ENCODE measurements at places on chromosomes 12 and 14.

- peak; percentile 39 for DNase-seq
Measured at GRCh38 chr12:26789731-26790644, 43.0 kb downstream of the ITPR2 start.

- DNase-seq = no peak
Measured at GRCh38 chr12:57429473-57430111, 1.3 kb downstream of the R3HDM2 start.

DNA sequence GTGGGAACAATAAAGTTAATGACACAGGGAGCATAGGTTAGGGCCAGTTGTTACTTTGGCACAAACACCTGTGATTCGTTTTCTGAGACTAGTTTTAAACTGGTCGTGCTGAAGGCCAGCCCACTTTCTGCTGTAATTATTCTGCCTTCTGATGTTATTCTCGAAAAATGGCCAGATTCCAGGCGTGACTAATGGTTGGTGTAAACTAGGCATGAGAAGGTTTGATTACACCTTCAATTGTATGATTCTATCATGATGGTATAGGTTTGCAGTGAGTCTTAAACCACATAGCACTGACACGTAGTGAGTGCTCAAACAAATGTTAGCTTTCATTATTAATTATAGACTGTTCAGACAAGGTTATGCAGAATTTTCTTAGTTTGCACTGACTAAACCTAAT, 39.0 kb downstream of the CKB start:
- DNase-seq = no peak

DNA sequence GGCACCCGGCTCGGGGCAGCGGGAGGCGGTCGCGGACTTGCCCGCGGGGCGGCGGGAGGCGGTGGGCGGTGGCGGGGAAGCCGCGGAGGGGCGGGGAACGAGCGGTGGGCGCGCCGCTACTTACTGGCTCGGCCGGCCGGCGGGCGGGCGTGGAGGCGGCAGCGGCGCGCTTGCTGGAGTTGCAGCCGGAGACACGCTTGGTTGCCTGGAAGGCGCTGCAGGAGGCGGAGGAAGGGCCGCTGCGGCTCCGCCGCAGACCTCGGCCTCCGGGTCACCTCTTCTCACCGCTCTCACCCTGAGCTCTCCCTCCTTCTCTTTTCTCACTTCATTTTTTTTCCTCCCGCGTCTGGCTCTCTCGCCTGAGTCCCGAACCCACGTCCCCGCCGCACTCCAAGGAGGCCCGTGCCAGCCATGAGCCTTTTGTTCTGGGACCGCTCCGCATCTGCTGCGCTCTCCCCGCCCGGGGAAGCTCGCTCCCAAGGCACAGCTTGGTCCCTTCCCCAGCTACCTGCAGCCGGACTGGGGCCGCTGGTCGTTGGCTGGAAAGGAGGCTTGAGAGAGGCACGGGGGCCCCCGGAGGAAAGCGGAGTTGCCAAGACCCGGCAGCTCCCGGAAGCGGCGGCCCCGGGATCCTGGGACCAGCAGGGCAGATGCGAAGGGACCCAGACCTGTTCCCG, 592 bp upstream of the KCNK10 start:
- DNase-seq = no peak

DNA sequence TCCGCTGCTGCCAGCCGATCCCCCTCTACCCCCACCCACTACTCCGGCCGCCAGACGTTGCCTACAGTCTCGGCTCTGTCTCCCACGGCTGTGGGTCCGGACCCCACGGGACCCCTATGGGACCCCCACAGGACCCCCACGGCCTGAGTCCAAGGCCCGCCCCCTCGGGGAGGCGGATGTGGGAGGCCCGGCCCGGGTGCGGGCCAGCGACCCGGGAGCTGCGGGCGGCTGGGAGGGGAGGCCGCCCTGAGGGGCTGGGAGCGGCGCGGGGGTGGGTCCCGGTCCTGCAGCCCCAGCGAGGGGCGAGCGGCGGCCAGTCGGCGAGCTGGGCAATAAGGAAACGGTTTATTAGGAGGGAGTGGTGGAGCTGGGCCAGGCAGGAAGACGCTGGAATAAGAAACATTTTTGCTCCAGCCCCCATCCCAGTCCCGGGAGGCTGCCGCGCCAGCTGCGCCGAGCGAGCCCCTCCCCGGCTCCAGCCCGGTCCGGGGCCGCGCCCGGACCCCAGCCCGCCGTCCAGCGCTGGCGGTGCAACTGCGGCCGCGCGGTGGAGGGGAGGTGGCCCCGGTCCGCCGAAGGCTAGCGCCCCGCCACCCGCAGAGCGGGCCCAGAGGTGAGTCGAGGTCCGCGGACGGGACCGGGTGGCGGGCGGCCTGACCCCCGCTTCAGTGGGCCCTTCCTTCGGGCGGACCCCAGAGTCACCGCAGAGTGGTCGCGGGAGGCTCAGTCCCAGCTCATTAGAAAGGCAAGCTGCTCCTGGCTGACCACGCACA, at the start of gene ACVRL1:
ACVRL1 (plus strand) TSS at position 422 of the 773 bp plus-strand sequence. CDS start 4,971 bp downstream, outside the sequence.
- DNase-seq = no peak

GRCh38 chr12:51847643-51848325, 734 bp downstream of the FIGNL2 start:
- DNase-seq = no peak

DNA sequence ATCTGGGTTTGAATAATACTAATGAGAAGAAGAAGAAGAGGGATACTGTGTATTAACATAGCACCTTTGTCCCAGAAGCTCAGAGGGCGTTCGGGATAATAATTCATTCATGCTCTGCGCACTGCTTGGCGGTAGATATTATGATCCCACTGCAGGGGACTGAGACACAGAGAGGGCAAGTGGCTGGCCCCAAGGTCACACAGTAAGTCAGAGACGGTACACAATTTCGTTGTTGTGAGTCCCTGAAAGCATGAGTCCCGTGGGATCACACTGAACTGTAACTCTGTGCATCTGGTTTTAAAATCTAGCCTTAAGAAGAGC, 47.9 kb upstream of the PARP11 start:
- DNase-seq = no peak

DNA sequence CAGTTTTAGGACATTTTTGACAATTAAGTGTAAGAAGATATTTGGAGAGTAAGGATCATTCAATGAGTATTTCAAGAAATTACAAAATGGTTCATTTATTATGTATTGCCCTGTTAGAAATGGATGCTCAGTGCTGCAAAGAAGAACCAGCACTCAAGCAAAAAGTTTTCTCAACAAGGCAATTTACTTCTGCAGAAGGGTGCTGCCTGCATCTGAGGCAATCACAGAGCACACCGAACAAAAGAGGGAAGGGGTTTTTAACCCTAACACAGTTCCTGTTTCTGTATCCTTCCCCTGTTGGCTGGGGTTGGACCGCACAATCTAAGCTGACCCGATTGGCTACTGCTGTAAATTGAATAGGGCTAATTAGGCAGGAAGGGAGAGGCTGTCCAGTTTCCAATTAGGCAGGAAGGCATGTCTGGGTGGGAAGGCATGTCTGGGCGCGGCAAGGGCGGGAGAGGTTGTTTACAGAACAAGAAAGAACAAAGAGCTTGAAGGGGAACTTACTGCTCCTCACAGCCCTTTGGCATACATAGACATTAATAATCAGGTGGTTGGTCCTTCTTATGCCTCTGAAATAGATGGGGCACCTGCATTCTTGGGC, 41.4 kb downstream of the SPTSSA start:
- no peak for DNase-seq

DNA sequence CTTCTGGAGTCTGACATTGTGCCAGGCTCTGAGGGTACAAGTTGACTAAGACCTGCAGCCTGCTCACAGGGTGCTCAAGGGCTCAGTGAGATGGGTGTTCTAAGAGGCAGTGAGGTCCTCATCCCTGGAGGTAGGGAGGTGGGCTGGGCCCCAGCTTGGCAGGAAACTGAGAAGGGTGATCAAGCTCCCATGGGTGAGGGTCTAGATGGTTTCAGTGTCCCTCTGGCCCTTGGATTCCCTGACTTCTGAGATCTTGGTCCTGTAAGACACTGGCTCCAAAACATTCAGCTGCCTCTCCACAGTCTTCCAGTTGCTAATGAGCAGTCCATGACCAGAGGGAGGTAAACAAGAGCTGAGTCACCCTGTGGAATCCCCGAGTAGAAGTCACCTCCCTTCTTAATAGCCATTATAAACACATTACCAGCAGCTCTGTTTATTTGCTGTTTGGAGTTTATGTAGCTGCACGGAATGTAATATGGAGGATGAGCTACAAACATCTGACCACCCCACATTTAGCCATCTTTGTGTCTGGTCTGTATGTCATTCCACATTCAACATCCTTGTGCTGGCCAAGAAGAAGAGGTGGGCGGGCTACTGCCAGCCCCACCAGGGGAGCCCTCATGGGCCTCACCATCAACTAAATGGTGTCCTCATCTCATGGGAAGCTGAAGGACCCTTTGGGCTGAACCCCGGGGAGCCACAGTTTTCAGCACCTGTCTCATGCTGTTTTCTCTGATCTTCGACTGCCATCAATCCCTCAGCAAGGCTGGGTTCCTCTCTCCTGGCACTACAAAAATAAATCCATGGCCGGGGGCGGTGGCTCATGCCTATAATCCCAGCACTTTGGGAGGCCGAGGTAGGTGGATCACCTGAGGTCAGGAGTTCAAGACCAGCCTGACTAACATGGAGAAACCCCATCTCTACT, 37.2 kb upstream of the BDKRB2 start:
- peak; percentile 34 for DNase-seq

- DNase-seq = no peak
Measured at GRCh38 chr12:5756338-5756842, 188.7 kb downstream of the ANO2 start.

GRCh38 chr14:31920001-31920400, 157.1 kb upstream of the ARHGAP5 start:
- DNase-seq = no peak

- DNase-seq = no peak
Measured at GRCh38 chr14:101823066-101823465, 61.6 kb downstream of the PPP2R5C start.

DNA sequence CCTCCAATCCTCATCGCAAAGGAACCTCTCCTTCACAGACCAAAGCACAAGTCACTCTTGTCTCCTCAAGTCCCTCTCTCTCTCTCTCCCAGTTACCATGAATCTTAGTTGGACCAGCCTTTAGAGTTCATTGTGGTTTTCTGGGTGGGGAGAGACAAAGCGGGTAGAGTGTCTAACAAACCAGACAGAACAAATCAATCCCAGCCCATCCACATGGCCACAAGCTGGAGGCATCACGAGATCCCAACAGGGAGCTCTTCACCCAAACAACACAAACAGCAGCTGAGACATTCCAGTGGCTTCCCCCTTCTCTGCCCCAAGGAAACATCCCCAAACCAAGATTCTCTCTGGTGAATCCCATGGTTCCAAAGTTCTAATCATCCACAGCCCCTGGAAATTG, 22.4 kb downstream of the ACTN1 start:
- DNase-seq = no peak

- peak; percentile 22 for DNase-seq
Measured at GRCh38 chr12:21751517-21751916, 23.0 kb downstream of the KCNJ8 start.

GRCh38 chr14:87017335-87017734, 975.6 kb downstream of the GALC start:
- DNase-seq = no peak

DNA sequence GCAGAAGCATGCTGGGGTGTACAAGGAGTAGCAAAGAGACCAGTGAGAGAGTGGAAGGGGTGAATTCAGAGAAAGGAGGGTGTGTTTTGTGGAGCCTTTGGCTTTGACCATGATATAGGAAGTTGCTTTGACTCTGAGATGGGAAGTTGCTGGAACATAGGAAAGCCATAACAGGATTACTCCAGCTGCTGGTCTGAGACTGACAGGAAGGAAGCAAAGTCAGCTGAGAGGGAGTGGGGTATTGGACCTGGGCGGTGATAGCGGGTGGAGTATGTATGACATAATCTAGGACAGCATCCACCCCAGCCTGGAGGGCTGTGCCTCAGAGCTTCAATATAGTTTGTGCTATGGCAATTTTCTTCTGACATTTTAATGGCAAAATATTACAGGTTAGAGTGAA, 324.4 kb downstream of the PDZRN4 start:
- DNase-seq = no peak

DNA sequence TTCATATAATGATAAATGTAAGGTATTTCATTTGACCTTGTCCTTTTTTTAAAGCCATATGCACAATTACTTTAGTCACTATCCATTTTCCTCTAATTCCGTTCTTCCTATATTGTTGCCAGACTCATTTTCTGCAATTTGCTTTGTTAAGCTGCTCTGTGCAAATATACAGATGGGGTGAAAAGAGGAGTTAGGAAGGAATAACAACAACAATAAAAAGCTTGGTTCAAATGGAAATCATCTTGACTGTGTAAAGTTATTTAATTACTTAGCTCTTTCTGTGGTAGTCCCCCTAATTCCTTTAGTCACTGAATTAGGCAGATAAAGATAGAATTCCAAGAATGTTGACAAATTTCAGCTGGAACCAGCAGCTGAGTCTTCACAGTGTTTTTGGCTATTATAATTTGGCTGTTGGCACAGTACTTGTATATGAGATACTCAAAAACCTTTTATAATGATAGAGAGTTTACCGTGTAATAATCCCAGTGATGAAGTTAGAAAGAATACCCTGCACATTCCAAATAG, 838.0 kb downstream of the RPS29 start:
- no peak for DNase-seq

DNA sequence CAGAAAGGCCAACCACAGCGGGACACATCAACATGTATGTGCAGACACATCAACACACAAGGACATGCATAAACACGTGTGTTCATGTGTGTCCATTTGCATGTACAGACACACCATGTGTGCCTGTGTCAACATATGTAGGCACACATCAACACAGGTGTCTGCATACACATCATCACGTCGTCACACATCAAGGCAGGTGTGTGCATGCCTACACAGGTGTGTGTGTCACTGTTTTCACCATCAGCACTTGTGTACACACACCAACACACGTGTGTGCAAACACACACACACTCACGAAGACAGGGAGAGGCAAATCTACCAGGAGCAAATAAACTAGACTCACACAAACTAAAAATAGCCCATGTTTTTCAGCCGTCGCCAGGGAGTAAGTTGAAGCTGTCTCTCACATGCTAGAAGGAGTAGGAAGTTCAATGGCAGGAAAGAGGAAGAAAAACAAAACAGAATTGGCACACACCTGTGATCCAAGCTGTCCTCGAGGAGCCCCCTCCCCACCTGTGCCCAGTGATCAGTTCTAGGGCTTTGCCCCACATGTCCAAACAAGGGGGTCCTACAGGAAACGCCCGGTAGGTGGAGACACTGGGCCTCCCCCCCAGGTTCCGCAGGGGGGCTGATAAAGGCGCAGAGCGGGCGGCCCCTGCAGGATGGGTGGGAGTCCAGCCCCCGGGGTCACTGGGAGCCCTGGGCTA, 7.4 kb downstream of the SCARB1 start:
- no peak for DNase-seq

DNA sequence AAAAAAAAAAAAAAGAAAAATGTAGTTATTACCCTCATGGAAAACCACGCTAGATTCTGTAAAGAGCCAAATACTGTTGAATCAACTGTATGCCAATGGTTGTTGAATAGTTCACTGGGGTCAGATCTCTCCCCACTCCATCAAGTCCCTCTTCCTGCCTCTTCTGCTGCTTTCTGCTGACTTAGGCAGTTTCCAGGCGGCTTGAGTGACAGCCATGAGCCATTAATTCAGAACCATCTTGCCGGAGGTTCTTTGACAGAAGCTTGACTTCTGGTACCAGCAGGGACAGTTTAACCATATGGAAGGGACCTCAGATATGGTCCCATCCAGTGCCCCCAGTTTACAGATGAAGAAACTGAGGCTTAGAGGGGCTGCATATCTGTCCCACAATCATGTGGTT, 34.5 kb downstream of the TSPAN11 start:
- no peak for DNase-seq
